ENCODE measurements at places on chromosomes 7 and 10.

DNA sequence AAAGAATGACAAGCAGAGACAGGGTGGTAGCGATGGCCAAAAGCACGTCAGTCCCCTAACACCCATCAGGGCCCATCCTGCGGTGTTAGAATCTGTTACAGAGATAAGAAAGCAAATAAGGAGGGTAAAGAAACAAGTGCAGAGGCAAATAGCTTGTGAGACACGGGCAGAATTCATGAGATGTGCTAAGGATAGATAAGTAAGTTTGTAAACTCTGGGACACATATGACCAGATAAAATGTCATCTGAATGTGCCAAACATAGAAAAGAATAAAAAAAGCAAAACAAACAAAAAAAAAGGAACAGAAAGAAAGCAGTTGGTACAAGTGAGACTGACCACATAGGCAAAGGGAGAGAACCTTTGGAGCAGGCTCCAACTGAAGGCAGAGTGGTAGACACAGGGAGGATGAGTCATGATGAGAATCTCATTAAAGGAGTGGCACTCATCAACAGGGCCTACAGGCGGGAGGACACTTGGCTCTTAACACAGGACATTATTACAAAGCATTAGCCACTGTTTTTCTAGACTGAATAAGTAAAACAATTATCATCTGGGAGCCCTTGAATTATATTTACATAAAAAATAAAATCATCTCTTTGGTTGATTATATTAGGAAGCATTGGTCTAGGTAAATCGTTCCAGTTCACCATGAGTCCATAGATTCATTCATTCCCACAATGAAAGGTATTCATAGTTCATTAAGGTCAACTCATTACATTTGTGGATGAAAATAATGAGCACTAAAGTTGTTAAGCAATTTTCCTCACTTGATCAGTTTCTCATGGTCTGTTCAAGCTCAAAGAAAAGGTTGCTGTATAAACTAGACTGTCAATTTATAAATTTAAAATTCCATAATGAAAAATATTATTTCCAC lies 21.5 kb upstream of the EPHB6 start:
- DNase-seq = no peak

DNA sequence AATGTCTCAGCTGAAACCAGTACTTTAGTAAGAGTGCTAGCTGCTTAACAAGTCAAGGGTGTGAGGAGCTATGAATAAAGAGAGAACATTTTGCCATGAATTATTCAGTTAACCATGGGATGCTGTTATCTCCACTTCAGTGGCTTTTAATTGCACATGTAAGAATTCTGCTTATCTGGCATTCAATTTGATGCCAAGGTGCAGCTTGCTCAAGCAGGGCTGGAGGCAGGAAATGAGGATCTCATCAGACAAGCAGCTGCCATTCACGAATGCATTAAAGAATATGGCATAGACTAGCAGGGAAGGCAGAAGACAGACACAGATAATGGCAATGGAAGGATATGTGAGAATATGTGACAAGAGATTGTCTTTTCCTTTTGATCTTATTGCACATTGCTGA lies 697.8 kb downstream of the NRG3 start:
- no peak for DNase-seq

GRCh38 chr10:5813341-5814109 lies at the start of gene GDI2:
Gene GDI2 (minus strand): TSS chr10:5813434. CDS start chr10:5813258, 176 bp downstream.
- DNase-seq = peak; percentile 88

DNA sequence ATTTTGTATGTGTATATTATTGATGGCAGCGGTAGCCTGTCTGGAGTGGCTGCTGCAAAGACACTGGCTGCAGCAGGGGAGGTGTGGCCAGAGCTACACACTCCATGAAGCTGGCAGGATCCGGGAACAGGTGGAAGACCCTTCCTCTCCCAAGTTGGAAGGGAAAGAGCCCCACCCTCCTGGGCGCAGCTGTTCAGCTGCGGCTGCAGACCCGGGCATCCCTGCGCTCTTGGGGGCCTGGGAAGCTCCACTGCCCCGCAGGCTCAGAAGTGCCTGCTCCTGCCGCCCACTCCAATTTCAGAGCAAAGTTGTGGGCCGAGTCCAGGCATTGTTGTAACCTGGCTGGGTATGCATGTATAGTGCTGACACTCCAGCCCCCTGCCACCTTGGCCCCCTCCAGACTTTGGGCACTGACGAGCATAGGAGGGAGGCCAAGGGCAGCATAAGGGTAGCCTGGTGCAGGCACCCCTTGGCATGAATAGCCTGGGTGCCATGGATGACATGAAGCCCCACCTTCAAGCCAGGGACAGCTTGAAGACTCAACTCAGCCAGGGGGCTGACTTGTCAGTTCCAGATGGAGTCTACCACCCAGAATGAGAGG lies 90.7 kb upstream of the TMEM168 start:
- DNase-seq = no peak

- DNase-seq = no peak
Observed at GRCh38 chr10:117502421-117503243, 39.9 kb upstream of the EMX2 start.

- no peak for DNase-seq
Observed at GRCh38 chr7:20408467-20408826, 77.7 kb downstream of the ITGB8 start.

DNA sequence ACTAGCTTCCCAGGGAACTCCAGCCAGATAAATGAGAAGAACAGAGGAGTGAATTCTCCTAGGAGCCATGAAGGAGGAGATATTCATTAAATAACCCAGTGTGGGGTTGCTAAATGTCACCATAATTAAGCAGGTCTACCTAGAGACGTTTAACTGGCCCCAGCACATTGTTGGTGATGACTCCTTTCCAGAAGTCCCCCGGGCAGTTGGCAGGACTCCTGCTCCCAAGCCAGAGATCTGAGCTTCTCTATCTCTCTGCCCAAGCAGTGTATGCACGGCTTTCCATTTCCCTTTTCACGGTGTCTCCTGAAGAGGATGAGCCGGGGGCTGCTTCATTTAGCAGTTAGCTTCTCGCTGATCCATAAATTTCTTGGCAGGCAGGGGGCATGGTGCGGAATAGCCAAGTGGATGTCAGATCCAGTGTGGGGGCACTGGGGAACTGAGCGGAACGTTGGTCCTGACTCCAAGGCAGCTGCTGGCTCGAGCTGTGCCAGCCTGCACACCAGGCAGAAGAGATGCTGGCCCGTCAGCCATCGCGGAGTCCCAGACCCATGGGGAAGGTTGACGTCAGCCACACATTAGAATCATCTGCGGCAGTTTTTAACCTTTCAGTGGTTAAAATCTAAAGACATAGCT lies 142.0 kb upstream of the NPY start:
- DNase-seq = no peak

GRCh38 chr10:123101872-123102271 lies 33.9 kb upstream of the HMX3 start:
- DNase-seq = no peak

DNA sequence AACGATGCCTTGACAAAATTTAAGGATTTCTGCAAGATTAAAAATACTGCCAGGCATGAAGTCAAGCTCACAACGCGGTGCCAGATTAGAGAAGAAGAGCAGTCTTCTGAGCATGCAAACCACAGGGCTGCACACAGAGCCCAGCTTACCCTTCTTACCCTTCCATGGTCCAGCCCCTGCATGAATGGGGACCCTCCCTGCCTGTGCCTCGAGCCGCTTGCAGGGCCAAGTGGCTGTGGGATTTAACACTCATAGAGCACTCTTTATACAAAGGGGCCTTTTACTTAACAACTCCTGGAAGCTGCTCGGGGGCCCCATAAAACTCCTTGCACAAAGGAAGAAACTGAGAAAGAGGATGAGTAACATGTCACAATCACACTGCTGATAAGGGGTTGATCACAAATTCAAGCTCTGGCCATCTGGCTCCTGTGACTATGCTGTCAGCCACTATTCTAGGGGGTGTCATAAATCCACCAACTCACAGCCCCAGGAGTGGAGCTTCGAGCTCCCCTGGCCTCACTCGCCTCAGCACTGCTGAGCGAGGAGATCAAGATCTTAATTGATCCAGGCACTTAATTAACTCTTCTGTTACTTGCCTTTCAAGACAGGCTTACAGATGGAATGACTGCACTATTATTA lies 514.8 kb downstream of the TNS3 start:
- no peak for DNase-seq

GRCh38 chr10:36624551-36625100 lies 500.8 kb upstream of the ANKRD30A start:
- DNase-seq = no peak

GRCh38 chr10:69397972-69398371 lies 18.7 kb downstream of the TACR2 start:
- no peak for DNase-seq

DNA sequence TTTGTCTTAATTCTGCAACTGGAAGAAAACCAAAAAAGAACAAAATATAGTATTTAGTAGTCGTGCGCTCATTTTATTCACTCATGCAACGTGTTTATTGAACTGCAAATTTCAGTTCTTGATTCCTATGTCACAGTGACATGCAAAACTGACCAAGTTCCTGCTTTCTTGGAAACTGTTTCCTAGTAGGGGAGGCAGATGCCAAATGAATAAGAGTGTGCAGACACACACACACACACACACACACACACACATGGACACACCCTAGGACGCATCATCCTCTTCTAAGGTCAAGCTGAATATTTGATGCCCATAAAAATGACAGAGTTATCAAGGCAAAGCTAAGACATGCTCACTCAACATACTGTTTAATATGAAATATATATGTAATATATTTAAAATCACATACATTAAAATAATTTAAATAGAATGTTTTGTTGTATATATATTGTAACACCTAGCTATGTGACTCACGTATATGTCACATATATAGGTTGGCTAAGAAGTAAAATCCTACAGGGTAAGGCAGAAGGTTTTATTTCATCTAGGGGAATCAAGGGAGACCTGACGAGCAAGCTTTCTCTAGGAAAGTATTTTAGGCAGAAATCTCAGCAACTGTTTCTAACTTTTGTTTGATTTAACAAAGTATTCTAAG lies 79.6 kb downstream of the SVIL start:
- DNase-seq = no peak

GRCh38 chr10:625333-625696 lies 64.2 kb downstream of the DIP2C start:
- no peak for DNase-seq

DNA sequence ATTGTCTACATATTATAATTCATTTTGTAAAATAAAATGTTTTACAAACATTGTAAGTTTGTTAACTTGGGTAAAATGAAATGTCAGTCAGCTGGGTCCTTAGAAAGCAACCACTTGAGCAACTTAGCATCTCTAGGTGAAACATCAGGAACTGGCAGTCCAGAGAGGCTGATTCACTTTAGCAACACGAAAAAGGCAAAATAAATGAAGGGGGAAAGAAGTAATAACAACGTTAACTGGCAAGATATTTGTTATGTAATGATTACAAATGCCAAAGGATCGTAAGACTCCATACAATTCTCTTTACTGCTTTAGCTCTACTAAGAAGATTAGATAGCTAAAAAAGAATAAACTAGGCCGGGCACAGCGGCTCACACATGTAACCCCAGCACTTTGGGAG lies 5.0 kb downstream of the PDZD8 start:
- no peak for DNase-seq
